ENCODE measurements at places on chromosomes 11 and 22. TPM values are rescaled to one million over a fixed set of nuclear protein-coding genes. Genes with fewer than 3 reads are reported as not detected.

Gene MIOX
- 0.29 TPM for total RNA-seq

Gene FAT3
- not detected for total RNA-seq

Gene CCDC34
- 35.1 TPM for total RNA-seq

Gene BTBD18
- total RNA-seq: not detected

Gene SERPINH1
- total RNA-seq: 18.9 TPM

Gene MMP12
- not detected for total RNA-seq

- H3K4me1 ChIP-seq: peaks cover 35% of the 10 kb centered on the region
- H3K4me3 ChIP-seq: peak within 1 kb of the TSS; percentile 94
- H3K36me3 ChIP-seq: peaks cover 16% of the 10 kb centered on the region
- H3K27ac ChIP-seq: peak within 1 kb of the TSS; percentile 95
- no peaks in the 10 kb centered on the region for H3K27me3 ChIP-seq
These were observed at the start of gene C2CD2L for GRCh38 chr11:119106564-119107537. C2CD2L (plus strand) TSS chr11:119107344; CDS start chr11:119107742, 398 bp downstream.

- H3K27ac ChIP-seq: no peak overlapping the region
- no peak for DNase-seq
- H3K4me1 ChIP-seq: no peaks in the 10 kb centered on the region
- no peaks in the 10 kb centered on the region for H3K36me3 ChIP-seq
- no peaks in the 10 kb centered on the region for H3K27me3 ChIP-seq
These were observed 233.8 kb upstream of the NCAM1 start for GRCh38 chr11:112727341-112727841.

DNA sequence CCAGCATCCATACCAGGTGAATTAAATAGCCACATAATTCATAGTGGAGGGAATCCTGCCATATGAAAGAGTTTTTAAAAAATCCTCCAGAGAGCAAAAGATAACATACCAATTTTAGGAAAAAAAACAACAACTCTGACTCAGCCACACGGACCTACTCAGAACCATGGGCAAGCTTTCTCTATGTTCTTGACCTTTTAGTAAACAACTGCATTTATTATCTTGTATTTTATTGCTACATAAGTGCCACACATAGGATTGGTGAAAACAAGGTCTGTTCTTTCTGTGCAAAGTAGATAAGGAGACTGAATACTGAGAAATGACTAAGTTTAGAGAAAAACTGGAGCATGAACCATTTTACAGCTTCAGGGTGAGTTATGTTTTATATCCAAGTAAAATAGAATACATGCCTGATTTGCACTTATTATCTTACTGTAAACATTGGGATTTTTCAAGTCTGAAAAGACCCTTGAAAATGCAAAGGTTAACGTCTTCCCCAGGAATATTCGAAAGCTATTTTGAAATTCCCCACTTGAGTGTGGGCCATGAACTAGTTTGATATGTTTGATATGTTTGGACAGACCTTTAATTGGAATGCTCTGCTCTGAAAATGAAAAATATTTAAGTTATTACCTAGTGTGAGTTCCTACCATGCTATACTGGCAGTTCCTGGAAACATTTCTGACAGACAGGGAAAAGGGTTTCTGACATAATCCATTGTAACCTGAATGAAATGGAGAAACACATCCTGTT is 89.5 kb upstream of the DDI1 start:
- H3K36me3 ChIP-seq: no peaks in the 10 kb centered on the region
- DNase-seq: no peak
- peaks cover 4% of the 10 kb centered on the region for H3K27me3 ChIP-seq

GRCh38 chr11:2474059-2474901 is 29.5 kb downstream of the KCNQ1 start:
- DNase-seq: no peak
- no peak overlapping the region for H3K4me3 ChIP-seq
- peaks cover 18% of the 10 kb centered on the region for H3K4me1 ChIP-seq
- no peak overlapping the region for H3K27ac ChIP-seq
- H3K36me3 ChIP-seq: peaks cover 21% of the 10 kb centered on the region

DNA sequence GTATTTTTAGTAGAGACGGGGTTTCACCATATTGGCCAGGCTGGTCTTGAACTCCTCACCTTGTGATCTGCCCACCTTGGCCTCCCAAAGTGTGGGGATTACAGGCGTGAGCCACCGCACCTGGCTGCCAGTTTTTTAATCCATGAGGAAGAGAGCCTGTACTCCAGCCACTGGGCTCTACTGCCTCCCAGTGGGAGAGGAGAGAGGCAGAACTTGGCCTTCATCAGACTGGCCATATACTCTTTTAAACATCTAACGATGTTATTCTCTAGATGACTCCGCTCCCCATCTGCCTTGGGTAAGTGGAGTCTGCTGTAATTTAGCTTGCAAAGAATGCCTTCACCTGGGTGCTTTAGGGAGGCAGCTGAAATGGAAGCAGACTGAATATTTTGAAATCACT is 34.6 kb downstream of the SLC6A5 start:
- DNase-seq: no peak
- no peaks in the 10 kb centered on the region for H3K36me3 ChIP-seq
- H3K27ac ChIP-seq: no peak overlapping the region
- H3K27me3 ChIP-seq: peaks cover 14% of the 10 kb centered on the region

- peaks cover 35% of the 10 kb centered on the region for H3K4me1 ChIP-seq
- H3K27me3 ChIP-seq: no peaks in the 10 kb centered on the region
- H3K36me3 ChIP-seq: peaks cover 6% of the 10 kb centered on the region
These were observed 4.6 kb downstream of the FRMD8 start for GRCh38 chr11:65390996-65391395.

GRCh38 chr11:6610591-6610990 is 1.4 kb downstream of the TAF10 start:
- peak overlapping the region; percentile 93 for H3K27ac ChIP-seq
- H3K27me3 ChIP-seq: no peaks in the 10 kb centered on the region
- peaks cover 27% of the 10 kb centered on the region for H3K4me1 ChIP-seq
- H3K36me3 ChIP-seq: peaks cover 41% of the 10 kb centered on the region
- no peak for DNase-seq

DNA sequence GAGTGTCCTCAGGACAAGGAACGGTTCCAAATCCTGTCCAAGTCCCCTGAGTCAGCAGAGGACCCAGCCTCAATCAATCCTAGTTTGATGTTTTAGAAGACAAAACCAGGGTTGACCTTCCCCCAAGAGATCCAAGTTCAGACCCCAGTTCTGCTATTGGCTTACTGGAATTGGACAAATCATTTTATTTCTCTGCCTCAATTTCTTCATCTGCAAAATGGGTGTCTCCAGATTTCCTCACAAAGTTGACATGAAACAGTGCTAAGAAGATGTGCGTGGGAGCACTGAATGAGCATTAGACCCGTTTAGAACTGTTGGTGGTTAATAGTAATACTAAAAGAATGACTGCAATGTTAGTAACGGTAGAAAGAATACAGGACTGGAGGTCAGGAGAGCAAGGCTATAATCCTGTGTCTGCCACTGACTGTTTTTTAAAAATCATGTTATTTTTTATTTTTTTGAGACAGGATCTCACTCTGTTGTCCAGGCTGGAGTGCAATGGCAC is 32.8 kb upstream of the SCUBE1 start:
- H3K4me3 ChIP-seq: no peak overlapping the region
- H3K4me1 ChIP-seq: peaks cover 20% of the 10 kb centered on the region
- H3K27ac ChIP-seq: no peak overlapping the region
- peaks cover 2% of the 10 kb centered on the region for H3K36me3 ChIP-seq
- no peak for DNase-seq
- peaks cover 78% of the 10 kb centered on the region for H3K27me3 ChIP-seq

GRCh38 chr22:33513388-33514338 is 406.6 kb downstream of the LARGE1 start:
- no peak for DNase-seq
- H3K4me3 ChIP-seq: no peak overlapping the region
- no peaks in the 10 kb centered on the region for H3K4me1 ChIP-seq
- H3K36me3 ChIP-seq: no peaks in the 10 kb centered on the region
- H3K27ac ChIP-seq: no peak overlapping the region
- H3K27me3 ChIP-seq: no peaks in the 10 kb centered on the region

GRCh38 chr22:43481568-43482317 is 69.9 kb downstream of the MPPED1 start:
- peak overlapping the region; percentile 76 for H3K27ac ChIP-seq
- peaks cover 9% of the 10 kb centered on the region for H3K4me1 ChIP-seq
- H3K27me3 ChIP-seq: no peaks in the 10 kb centered on the region
- peak; percentile 21 for DNase-seq

Data from activated naive CD8-positive, alpha-beta T cell treated with anti-CD3 and anti-CD28 coated beads for 36 hours (primary cell).